ENCODE measurements at places on chromosomes 6 and 20.

- no peak for DNase-seq
Observed at GRCh38 chr6:129659590-129660345, 50.2 kb downstream of the ARHGAP18 start.

GRCh38 chr20:934186-934840 is 18.2 kb upstream of the ANGPT4 start:
- no peak for DNase-seq

DNA sequence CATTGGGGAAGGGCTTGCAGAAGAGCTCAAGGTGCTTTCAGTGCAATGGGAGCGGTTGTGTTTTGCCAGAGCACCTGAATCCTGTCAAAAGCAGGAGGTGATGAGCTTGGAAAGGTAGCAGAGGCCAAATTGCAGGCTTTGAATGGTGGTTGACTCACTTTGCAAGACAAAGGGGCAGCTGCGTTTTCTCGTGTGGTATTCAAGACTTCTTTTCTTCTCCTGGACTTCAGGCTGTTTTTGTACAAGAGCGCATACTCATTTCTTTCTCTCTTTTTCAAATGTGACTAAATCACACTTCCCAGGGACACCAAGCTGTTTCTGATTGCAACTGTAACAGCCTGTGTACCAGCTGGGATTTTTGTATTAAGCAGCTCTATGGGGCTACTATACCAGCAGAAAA is 32.3 kb downstream of the GHRH start:
- DNase-seq = no peak

DNA sequence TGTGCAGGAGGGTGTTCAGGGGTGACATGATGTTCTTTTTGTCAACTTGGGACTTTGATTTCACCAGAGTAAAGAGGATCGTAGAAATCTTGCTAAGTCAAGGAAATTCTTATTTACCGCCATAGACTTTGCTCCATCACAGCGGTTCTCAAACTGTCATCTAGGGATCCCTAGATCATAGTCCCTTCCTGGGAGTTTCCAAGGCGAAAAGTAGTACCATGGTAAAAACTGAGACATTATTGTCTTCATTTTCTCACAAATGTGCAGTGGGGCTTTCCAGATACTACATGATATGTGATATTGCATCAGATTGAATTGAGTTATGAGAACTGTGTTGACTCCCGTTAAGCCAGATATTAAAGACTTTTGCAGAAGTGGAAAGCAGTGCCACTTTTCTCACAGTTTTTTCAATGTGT is 79.7 kb downstream of the JARID2 start:
- no peak for DNase-seq

DNA sequence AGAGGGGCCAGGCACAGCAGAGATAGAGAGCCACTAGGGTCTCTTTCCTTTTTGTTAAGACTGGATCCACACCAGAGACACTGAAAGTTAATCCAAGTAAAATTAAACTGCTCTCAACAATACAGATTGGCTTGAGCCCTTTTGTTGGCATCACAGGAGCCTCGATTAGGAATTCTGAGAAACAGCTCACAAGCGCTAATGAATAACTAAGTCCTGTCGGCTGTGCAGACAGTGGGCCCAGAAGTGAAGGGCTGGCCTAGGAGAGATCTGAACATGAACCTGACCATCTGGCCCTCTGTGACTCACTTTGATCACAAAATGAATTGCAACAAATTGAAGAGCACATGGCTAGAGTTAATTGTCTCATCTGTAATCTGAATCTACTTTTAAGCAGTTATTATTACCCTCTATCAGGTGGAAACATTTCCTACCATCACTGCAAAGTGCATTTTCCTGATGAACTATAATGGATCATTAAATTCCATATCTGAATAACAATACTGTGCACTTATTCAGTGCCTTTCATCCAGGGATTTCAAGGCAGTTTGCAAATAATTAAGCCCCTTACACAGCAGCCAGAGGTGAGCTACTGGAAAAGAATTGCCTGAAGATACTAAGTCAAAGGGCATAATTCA is 3.2 kb downstream of the BACH2 start:
- no peak for DNase-seq

- no peak for DNase-seq
Observed at GRCh38 chr6:44762496-44762895, 375.0 kb downstream of the CDC5L start.

DNA sequence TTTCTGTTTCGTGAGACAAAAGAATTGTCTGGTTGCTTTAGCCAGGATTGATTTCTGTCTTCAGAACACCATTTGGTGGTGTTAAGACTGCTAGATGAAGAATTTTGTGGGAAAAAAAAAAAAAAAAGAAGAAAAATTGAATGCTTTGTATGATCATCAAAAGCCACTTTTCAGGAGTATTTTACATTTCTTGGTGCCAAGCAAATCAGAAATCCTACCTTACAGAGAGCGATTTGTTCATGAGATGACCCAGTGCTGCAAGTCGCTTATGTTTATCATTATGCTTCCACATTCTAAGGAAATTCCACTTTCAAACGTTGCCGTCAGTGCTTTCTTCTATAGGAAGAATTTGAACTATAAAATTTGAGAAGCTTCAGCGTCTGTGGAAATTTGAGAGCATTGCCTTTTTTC is 228.7 kb downstream of the BCKDHB start:
- DNase-seq = no peak

DNA sequence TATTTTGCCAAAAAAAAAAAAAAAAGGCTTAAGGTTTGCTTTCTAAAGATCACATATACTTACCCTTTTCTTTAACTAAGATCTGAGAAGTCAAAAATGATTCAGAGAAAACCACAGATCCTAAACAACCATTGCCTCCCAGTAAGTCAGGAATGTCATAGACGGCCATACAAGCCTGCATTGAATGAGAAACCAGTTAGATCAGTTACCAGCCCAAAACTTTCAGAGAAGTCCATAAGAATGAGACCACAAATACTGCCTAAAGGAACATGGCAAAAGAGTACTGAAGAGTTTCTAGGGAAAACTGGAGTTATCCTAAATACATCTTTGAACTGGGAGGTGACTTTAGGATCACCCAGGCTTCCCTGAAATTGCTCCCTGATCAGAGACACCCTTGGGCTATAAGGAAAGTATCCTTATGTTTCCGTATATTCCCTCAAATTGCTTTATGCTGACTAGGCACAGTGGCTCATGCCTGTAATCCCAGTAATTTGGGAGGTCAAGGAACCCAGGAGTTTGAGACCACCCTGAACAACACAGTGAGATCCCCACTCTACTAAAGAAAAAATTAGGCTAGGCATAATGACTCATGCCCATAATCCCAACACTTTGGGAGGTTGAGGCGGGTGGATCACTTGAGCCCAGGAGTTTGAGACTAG is 79.4 kb upstream of the SLC4A11 start:
- no peak for DNase-seq

DNA sequence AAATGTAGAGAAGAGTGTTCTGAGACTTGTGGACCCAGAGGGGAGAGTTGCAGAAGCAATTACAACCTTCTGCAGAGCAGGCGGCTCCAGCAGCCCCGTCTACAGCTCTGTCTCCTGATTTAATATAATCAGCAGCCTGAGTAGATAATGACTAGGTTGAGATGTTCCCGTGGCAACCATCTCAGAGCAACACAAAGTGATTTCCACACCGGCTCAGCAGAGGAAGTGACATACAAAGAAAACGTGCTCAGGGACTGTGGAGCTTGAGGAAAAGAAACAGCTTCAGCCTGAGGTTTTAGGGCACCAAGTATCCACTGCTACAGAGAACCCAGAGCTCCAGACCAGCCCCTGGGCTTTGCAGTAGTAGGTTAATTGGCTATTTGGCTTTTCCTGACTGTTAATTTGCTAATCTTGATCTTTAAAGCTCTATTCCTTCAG is 136.4 kb downstream of the MTFR2 start:
- peak; percentile 77 for DNase-seq

DNA sequence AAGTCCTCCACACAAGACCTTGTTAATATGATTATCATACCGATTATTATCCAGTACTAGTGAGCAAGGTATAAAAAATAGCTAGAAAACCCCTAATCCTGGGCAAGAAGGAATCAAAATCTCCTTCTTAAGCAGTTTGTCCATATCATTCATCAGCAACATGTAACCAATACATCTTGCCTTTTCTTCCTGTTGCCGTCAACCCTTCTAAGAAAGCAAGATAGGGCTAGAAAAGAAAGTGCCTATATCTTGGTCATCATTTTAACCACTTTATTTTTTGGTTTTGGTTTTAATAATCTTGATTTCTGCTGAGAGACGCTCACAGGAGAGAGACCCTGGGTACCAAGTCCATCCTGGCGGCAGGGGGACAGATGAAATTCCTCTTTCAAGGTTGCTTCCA is 27.2 kb upstream of the PREX1 start:
- DNase-seq = no peak

DNA sequence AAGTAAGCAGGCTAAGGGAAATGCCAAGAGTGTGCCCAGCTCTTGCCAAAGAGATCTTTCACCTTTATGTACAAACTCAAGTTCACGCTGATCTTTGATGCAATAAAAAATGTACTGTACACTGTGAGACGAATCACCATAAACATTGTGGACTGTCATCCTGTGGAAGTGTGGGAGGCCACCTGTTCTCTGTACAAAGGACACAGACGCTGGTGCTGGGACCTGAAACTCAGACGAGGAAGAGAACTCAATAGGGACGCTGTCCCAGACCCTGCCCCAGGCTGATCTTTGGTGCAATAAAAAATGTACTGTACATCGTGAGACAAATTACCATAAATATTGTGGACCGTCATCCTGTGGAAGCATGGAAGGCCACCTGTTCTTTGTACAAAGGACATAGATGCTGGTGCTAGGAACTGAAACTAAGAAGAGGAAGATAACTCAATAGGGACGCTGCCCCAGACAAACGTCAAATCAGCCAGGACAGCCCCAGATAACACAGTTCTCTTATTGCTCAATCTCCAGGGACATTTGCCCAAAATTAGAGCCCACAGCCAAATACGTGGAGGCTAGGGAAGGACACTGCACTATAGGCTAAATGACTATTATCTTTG is 312.7 kb upstream of the SGK1 start:
- DNase-seq = no peak

GRCh38 chr6:28892525-28892924 is 31.3 kb downstream of the TRIM27 start:
- no peak for DNase-seq

GRCh38 chr6:168837254-168838036 is 396.5 kb downstream of the SMOC2 start:
- DNase-seq = no peak

DNA sequence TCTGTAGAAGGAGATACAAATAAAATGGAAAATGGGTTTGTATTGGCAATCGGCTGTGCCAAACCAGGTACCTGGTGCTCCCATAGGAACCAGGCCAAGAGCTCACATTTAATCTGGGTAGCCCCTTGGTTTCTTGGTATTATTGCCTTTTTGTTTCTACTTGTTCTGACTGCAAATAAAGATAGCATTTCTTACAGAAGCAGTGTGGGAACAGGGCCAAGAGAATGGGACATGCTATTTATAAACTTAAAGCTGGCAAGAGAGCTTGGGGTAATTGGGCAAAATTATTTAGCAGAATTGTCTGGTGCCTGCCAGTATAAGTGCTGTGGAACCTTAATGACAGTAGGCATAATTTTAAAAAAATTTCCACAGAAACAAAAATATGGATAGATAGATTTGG is 113.5 kb upstream of the GLP1R start:
- no peak for DNase-seq

- DNase-seq = no peak
Observed at GRCh38 chr6:136801581-136801980, 9.3 kb upstream of the MAP3K5 start.

- no peak for DNase-seq
Observed at GRCh38 chr20:37926612-37927011, 23.7 kb downstream of the VSTM2L start.

DNA sequence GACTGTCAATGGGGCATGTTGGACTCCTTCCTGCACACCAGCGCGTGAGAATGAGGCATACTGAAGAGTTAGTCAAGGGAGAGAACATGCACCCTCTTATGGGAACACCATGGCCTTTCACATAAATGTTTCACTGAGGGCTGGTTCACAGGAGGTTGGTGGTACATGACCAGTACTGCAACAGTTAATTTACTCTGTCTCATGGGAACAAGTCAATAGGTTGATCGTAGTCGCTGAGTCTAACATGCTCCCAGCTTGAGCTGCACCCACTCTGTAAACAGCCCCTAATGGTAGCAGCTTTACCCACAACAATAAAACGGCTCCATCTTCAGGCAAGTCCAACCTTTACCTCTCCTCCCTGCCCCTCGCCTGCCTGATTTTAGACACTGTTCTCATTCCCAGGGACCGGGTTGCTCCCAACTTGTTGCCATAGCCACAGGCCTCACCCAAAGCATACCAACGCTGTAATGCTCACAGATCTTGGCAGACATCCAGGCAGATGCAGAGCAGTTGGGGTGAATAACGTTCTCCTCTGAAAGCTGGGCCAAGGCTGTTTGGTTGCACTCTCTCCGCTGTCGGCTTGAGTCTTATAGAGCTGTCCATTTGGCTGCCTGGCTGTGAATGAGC is 111.3 kb downstream of the LY86 start:
- DNase-seq = peak; percentile 88

- no peak for DNase-seq
Observed at GRCh38 chr6:125258651-125259353, 43.0 kb downstream of the HDDC2 start.

DNA sequence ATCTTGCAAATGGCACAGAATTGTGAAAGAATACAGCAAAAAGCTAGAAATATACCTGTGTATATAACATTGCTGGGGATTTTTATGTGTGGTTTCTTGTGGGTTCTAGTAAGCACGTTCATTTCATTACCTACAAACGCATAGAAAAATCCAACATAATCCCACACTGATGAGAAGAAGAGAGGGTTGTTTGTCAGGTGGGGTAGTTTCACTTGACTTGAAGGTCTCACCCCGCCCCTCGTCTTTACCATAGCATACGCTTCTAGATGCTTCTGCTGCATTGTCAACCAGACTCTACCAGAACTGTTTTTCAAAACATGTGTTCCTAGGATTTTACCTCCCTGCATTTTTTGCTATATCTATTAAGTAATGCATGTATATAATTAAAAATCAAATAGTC is 284.1 kb upstream of the TAB2 start:
- DNase-seq = no peak

- DNase-seq = no peak
Observed at GRCh38 chr6:96153775-96154174, 138.0 kb downstream of the FUT9 start.

- DNase-seq = no peak
Observed at GRCh38 chr6:36195471-36196112, 952 bp upstream of the BRPF3 start.

DNA sequence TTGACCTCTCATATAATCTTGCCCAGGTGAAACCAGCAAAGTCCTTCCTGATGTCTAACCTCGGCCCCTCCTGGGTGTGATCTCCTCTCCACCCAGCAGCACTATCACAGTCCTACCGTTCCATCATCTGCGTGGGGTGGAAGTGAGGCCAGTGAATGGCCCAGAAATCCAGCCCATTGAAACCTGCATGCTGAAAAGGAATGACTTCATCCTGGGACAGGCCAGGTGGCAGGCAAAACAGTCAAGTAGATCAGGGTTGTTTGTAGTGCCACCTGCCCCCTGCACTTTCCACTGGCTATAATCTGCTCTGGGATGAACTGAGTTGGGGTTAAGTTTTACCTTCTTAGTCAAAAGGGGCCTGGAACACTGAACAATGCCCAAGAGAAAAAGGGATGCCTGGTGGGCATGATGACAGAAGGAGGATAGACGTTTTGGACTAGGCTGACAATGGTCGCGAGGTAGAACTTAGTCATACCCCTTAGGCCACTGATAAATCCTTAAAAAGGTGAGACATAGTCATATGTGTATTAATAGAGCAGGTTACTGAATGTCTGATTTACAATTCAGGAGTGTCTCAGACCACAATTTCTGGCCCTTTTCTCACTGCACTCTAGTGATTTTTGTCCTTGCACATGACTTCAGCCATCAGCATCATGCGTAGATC is 8.1 kb upstream of the HSP90AB1 start:
- no peak for DNase-seq

- no peak for DNase-seq
Observed at GRCh38 chr20:61233590-61233989, 18.5 kb upstream of the CDH4 start.

All from AG09319 (cell line).